Activated naive CD4-positive, alpha-beta T cell treated with Interleukin-2 at 50 U/mL for 16 hours (primary cell): ENCODE measurements at places on chromosomes 4 and X.

- no peak for DNase-seq
These were observed 136.4 kb upstream of the FAM9C start for GRCh38 chrX:13180807-13181206.

- DNase-seq, result no peak
These were observed 1.4 kb upstream of the AIFM1 start for GRCh38 chrX:130167040-130167439.

GRCh38 chr4:139887962-139888735, 222.5 kb downstream of the MGST2 start:
- DNase-seq, result no peak

DNA sequence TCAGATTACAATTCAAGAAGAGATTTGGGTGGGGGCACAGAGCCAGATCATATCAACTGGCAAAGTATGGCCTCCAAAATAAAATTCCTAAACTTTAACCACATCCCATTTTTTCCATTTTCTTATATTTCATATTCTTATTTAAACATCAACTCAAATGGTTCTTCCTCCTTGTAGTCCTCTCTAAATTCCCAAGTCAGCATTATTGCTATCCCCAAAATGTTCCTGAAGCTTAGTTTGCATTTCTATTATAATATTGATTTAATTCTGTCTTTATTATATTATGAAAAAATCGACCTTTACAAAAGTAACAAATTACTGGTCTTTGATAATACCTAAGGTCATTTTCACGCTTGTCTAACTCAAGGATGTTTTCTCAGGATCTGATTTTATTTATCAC, 67.5 kb downstream of the NPY1R start:
- DNase-seq, result no peak

GRCh38 chr4:141705048-141705746, 68.8 kb downstream of the IL15 start:
- no peak for DNase-seq
